ENCODE measurements at places on chromosomes 13 and 19.

GRCh38 chr19:47057328-47057727, 8.9 kb upstream of the TMEM160 start:
- DNase-seq: no peak

GRCh38 chr19:30029721-30030510, 87.9 kb downstream of the URI1 start:
- DNase-seq: no peak

- no peak for DNase-seq
Measured at GRCh38 chr19:30168760-30169159, 203.4 kb upstream of the ZNF536 start.

- DNase-seq: no peak
Measured at GRCh38 chr13:75271846-75272245, 210.1 kb downstream of the TBC1D4 start.

DNA sequence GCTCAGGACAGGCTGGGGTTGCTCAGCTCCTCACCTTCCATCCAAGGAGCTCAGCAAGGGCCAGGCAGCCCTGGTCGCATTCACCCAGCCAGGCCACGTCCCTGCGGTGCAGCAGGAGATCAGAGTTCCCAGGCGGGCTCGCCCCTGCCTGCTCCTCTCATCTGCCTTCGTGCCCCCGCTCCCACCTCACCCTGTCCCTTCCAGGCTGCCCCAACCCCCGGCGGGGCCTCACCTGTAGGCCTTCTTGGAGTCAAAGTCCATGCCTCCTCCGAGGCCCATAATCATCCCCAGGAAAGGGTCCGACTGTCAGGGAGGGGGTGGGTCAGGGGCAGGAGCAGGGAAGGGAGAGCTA, 1.3 kb upstream of the RINL start:
- DNase-seq: no peak

DNA sequence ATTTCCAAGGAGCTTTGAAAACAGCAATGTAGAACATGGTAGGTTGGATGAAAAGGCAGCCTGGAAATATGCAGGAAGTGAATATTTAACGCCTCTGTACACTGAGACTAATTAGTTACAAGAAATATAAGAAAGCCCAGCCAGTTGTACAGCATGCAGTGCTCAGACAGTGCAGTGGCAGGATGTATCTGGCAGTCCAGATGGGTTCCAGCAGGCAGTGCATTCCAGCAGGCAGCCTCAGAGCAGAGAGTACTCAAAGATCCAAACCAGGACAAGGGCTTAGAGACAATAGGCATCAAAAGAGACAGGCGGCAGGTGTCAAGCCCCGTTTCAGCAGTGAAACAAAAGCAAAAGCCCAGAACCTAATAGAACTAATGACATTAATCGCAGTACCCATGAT, 2776.3 kb downstream of the PCDH9 start:
- DNase-seq: no peak

DNA sequence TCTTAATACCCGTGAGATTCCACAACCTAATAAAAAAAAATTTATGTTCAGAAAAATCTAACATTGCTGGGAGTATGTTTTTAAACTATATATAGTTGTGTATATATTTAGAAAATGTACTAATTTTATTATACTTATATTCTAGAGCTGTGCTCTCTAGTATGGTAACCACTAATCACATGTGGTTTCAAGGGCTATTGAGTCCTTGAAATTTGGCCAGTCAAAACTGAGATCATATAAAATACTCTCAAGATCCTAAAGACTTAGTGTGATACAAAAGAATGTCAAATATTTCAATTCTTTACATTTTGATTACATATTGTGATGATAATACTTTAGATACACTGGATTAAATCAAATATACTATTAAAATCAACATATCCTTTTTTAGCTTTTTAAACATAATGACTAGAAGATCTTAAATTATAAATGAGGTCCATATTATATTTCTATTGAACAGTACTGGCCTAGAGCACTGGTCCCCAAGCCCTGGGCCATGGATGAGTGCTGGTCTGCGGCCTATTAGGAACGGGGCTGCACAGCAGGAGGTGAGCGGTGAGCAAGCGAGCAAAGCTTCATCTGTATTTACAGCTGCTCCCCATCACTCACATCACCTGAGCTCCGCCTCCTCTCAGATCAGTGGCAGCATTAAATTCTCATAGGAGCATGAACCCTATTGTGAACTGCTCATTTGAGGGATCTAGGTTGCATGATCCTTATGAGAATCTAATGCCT, 176.5 kb upstream of the NBEA start:
- no peak for DNase-seq

DNA sequence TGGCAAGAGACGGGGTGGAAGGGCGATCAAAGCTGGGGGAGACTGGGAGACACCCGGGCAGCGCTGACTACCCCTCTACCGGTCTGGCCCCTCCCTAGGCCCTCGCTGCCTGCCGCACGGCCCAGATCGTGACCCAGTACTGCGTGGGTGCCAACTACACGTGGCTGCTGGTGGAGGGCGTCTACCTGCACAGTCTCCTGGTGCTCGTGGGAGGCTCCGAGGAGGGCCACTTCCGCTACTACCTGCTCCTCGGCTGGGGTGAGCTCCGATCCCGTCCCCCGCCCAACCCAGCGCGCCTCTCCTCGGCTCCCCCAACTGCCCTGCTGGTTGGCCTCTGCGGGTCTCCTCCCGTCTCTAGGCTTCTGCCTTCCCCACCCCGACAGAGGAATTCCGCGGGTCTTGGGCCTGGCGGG, 8.8 kb downstream of the GIPR start:
- peak; percentile 32 for DNase-seq

- DNase-seq: no peak
Measured at GRCh38 chr13:38854226-38854625, 136.4 kb downstream of the STOML3 start.

GRCh38 chr19:10417541-10418234, 2.6 kb upstream of the PDE4A start:
- DNase-seq: no peak

- DNase-seq: no peak
Measured at GRCh38 chr13:99686944-99687411, 185.7 kb downstream of the TM9SF2 start.

- no peak for DNase-seq
Measured at GRCh38 chr13:75333103-75333502, 148.9 kb downstream of the TBC1D4 start.

DNA sequence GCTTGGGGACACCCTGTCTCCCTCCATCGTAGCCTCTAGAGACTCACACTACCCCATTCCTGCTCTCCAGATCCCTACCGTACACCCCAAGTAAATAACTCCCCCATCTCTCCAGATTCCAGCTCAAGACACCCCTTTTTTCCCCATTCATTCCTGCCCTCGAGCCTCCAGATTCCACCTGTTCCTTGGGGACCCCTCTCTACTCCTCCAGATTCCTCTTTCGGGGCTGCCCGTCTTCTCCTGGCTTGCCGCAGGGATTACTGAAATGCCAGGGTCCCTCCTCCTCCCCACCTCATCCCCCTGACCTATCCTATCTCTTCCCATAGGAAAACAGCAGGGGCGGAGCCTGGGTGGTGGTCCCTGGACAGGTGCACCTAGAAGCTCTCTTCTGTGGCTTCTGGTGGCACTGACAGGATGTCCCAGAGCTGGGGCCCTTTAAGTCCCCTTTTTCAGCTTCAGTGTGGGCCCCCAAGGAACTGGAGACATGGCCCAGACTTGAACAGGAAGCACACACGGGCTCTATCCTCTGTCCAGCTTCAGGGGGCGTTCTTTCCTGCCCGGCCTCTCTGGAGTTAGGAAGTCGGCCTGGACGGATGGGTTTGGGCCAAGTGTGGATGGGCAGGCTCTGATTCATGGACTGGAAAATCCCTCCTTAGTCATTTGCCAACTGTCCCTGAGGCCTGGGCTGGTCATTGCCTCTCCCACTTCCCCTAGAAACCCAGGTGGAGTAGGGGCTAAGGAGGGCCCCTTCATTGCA, 1.2 kb downstream of the ZSWIM4 start:
- no peak for DNase-seq

GRCh38 chr13:95156208-95156607, 145.0 kb downstream of the ABCC4 start:
- no peak for DNase-seq

DNA sequence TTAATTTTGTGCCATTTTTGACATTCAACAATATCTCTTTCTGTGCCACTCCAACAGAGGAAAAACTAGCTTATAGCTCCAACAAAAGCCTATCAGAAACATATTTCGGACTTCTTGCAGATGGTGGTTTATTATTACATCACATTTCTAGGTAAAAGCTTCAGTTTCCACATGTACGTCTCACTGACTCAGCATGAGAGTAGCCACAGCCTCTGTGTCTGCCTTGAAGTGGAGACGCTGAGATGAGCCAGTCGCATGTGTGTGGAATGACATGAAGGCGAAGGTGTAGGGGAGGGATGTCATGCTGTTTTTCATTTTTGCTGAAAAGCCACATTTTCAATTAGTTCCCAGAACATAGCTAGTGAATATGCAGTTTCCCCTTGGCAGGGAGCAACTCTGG, 598.6 kb downstream of the EFNB2 start:
- no peak for DNase-seq

- no peak for DNase-seq
Measured at GRCh38 chr13:102236830-102237229, 165.0 kb downstream of the FGF14 start.

- no peak for DNase-seq
Measured at GRCh38 chr19:10805065-10805757, 30.8 kb downstream of the TMED1 start.

DNA sequence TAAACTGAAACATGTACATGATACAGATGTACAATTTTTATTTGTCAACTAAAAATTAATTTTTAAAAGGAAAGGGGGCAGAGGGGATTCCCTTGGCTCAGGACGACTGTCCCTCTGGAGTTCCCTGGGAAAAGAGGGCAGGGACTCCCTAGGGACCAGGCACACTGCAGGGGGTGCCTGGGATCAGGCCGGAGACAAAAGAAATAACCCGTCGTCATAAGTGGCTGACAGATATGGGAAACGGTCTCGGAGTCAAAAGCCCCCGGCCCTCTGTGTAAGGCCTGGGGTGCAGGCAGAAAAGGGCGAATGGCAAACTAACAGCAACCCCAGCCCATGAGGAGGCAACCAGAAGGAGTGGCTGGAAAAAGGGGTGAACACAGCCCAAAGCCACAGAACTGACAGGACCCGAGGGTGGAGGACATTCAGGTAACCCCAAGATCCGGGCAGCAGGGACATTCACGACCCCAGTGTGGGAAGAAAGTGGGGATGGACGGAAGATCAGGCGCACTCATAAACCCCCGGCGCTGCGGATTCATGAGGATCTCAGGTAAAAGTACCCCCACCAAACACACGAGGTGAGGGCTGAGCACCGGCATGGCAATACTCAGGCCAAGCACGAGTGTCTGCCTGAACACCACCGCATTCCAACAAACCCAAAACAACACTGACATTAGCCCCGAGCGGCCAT, 6.7 kb downstream of the MLLT1 start:
- DNase-seq: no peak

DNA sequence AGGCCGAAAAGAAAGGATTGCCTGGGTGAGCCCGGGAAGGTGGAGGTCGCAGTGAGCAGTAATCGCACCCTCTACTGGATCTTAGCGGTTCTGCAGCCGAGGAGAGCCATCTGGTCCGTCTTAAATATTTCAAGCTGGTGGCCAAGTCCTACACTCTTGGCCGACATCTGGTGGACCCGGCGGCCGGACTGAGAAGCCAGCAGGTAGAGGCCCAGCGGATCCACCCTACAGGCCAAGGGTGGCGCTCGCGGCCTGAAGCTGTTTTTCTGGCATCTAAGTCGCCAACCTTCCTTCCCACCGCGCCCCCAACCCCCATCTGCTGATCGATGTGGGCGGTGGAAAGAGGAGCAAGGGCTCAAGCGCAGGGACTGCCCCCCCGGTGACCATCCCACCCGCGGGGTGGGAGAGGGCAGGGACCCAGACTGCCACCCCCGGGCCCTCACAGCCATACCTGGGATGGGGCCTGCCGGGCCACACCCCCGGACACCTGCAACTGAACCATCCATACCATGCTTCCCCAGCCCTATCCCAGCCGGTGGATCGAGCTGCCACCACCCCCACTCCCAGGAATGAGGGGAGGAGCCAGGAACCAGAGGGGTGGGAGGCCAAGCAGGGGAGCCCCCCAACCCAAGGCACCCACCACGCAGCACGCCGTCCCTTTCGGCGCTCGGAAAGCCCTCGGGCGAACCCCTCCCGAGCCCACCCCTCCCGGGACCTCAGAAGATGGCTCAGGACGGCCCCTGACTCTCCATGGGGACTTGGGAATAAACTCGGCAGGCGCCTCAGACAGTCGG, 46.3 kb upstream of the ZNF730 start:
- DNase-seq: no peak

Measured in T-helper 9 cell (primary cell).